ENCODE measurements at places on chromosomes 4 and X.

DNA sequence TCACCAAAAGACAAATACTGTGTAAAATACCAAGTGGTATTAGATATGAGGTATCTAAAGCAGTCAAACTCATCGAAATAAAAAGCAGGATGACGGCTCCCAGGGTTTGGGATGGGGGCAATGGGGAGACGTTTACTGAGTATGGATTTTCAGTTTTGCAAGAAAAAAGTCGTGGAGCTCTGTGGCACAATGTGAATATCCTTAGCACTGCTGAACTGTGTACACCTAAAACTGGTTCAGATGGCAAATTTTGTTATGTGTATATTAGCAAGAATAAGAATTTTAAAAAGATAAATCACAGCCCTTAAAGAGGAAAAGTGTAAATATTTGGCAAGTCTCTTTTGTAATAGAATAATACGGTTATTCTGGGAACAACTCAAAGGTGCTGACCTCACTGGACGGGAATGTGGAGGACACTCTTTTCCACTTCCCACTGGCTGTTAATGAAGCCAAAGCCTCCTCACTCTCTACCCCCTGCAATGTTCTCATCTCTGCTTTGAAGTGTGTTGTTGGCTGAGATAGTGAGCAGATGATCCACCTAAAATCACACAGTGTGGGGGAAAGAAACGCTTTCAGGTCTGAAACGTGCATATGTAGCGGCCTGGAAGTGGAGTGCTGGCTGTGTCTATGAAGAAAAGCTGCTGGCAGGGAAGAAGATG, 49.2 kb downstream of the SEL1L3 start:
- no peak for DNase-seq

- no peak for DNase-seq
Observed at GRCh38 chr4:112318239-112319142, 21.3 kb downstream of the ALPK1 start.

- no peak for DNase-seq
Observed at GRCh38 chr4:118281611-118282442, 71.0 kb downstream of the PRSS12 start.

- no peak for DNase-seq
Observed at GRCh38 chr4:70627620-70628019, 924 bp upstream of the ENAM start.

GRCh38 chrX:96126182-96126581, 558.5 kb upstream of the DIAPH2 start:
- no peak for DNase-seq

GRCh38 chr4:133095591-133095990, 53.5 kb upstream of the PCDH10 start:
- no peak for DNase-seq

DNA sequence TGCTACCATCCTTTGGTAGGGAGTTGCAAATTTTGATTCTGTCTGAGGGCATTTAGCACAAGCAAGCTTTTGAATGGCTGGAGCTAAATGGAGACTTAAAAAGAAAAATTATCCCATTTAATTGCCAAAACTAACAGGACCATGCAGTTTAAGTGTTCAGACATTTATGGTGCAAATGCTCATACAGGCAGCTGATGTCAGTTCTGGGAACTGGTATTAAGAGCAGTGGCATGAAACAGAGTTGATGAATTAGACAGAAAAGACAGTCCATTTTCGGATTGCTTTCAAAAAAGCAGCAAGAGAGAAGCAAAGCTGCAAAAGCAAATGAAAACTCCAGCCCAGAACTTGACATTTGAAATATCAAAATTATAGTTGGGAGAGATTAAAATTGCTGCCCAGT, 1.3 kb downstream of the SCRG1 start:
- no peak for DNase-seq

DNA sequence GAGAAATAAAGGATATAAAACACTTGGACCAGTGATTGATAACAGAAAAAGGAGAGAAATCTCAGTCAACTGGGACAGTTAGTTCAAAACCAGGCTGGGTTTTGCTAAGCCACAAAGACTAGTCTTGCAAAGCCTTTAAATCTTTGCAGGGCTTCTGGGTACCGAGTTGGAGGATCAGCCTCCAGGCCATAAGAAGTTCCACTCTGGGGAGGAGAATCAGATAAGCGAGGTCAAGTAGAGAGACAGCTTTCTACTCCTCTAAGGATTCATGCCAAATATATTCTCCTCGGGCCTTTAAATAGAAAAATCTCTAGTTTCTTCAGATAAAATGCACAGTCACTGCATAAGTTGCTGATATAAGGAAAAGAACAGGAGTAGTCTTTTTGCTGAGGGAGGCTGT, 92.7 kb downstream of the MFAP3L start:
- no peak for DNase-seq

- no peak for DNase-seq
Observed at GRCh38 chr4:26807330-26807729, 53.3 kb upstream of the STIM2 start.

DNA sequence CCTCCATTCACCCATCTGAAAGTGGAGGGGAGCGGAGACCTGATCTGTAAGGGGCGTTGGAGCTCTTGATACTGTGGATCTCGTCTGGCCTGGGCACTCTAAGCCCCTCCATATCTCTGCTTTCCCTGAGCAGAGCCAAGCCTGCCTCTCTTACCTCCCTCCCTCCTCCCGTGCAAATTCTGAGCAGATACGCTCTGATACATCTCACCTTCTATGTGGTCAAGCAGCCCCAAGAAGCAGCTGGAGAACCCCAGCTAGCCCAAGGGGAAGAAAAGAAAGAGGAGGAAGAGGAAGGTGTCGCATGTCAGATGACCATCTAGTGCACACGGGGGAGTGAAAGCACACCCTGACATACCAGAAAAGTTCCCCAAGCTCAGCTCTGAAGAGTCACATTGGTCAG, 1.9 kb upstream of the DGAT2L6 start:
- no peak for DNase-seq

- no peak for DNase-seq
Observed at GRCh38 chrX:140767646-140768045, 58.1 kb downstream of the LINC00632 start.

DNA sequence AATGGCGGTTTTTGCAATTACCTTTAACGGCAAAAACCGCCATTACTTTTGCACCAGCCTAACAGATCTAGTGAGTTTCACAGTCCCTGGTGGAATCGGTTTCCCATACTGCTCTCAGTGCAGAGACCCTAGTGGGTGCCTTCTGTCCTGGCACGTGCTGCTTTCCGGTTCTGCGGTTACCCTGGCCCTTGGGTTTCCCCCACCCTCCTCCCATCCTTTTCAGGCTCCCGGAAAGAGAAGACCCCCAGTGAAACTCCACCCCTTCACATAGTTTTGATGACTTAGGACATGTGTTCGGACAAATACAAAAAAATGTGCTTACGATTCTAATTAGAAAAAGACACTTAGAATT, 36.9 kb downstream of the NLGN3 start:
- DNase-seq: peak; percentile 46

- no peak for DNase-seq
Observed at GRCh38 chr4:119626943-119627266, 1.7 kb downstream of the PDE5A start.

GRCh38 chr4:156228676-156229075, 275.0 kb upstream of the CTSO start:
- no peak for DNase-seq

- no peak for DNase-seq
Observed at GRCh38 chrX:41153448-41153847, 68.2 kb downstream of the USP9X start.

GRCh38 chr4:3426465-3427133, 15.2 kb upstream of the HGFAC start:
- no peak for DNase-seq

DNA sequence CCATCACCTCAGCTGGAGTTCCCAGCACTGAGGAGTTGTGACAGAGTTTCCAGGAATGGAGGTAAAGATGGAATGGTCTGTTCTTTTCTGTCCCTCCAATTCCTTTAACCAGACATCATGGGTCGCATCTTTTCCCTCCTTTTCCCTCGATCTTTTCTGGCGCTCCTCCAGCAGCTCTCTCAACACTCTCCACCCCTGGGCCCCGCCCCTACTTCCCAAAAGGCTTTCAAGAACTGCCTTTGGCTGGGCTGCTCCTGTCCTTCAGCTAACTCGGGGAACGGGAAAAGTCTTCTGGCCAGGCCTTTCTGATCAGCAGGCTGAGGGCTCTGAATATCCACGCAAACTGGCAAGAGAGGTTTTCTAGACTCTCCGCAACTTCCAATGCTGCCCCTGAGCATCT, 34.0 kb downstream of the UTP14A start:
- no peak for DNase-seq

DNA sequence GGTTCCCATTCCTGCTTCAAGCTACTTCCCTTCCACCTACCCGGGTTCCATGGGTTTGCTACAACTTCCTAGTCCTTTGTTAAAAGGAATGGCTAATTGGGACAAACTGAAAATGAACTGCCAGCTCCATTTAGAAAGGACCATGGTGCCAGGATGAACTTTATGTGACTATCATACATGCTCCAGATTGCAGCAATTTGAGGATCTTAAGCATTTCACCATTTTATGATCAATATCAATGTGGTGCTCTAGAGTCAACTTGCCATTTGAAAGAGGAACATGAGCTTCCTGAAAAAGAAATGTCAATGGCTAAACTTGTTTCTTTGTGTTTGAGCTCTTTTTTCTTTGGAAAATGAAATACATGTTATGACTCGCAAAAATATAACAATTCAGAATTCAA, 92.7 kb upstream of the IL15 start:
- no peak for DNase-seq

DNA sequence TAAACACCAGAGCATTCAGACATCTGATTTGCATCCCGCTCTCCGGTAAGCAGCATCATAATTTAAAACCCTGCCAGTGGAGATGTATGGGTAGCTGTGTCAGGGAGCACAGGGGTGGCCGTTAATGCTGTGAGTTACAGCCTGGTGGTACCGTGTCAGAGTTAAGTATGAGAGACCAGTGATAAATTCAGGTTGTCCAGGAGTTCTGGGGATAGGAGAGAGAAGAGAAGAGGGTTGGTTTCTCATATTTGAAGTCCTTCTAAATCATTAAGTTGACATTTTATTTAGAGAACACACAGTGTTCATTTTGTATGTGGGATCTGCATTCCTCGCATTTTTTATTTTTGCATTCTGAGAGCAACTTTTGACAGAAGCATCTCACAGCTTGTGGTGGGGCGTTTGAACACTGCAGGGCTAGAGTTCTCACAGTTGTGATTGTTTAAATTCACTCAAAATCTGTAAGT, 157.6 kb downstream of the DCLK2 start:
- DNase-seq: no peak

DNA sequence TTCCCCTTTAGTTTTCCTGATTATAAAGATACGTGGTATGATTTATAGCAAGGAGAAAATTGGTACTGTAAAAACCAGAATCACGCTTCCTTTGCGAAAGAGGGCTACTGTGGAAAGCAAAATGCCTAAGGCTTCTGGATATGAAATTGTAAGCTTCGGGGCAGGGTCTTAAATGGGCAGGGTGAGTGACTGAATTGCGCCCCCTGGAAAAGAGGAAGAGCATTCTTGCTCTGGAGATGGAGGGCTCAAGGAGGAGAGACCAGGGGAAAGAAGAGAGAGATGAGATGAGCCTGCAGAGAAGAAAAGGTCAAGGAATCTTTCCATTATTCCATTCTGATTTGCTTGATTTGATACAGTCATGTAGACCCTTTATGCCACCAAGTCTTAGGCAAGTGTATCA, 13.1 kb upstream of the ETNPPL start:
- no peak for DNase-seq

- DNase-seq: no peak
Observed at GRCh38 chr4:153771046-153771445, 11.2 kb upstream of the RNF175 start.

- DNase-seq: no peak
Observed at GRCh38 chr4:95180531-95181242, 368.1 kb downstream of the UNC5C start.

DNA sequence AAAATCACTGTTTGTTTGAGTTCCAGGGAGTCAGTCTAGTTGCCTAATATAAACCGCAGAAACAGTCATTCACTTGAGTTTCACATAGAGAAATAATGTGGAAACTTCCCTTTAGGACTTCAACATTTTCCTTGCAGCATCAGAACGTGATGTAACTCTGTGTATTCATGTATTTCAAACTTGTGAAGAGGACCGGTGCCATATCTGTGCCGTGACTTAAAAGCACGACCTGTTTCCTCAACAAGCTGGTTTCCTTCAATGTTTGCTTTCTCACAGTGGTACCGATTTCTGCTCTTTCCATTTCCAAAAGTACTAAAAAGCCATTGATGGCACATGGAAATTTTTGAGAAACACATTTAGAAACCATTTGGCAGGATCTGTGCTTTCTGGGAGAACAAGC, 166.6 kb upstream of the RAPGEF2 start:
- DNase-seq: no peak

GRCh38 chr4:187586892-187587291, 408.7 kb upstream of the ZFP42 start:
- DNase-seq: no peak

DNA sequence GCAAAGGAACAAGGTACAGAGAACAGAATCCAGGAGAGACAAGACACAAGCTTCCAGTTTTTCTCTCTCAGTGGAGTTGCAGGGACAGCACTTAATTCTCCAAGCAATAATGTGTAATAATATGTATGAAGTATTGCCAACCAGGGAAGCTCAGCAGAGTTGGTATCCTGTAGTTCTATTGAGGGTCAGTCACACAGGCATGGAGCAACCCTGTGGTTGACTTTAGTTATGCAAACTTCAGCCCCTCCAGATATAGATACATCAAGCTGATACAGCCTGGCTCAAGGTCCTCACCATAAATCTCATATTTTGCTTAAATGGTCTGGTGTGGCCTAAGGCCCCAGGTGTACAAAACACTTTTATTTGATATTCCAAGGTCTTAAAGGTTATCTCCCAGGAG, 248.6 kb upstream of the EPHA5 start:
- no peak for DNase-seq
